ENCODE measurements at places on chromosomes 2 and 18.

GRCh38 chr2:49288113-49288705, 133.9 kb upstream of the FSHR start:
- DNase-seq: peak; percentile 26

- no peak for DNase-seq
Observed at GRCh38 chr2:164852086-164852485, 10.5 kb upstream of the COBLL1 start.

DNA sequence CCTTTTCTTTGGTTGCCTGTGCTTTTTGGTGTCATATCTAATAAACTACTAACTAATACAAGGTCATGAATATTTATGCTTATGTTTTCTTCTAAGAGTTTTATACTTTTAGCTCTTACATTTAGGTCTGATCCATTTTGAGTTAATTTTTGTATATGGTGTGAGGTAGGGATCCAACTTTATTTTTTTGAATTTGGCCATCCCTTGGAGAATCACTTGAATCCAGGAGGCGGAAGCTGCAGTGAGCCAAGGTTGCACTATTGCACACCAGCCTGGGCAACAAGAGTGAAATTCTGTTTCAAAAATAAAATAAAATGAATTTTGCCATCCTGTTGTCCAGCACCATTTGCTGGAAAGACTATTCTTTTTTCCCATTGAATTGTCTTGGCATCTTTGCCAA, 8.6 kb upstream of the HPCAL1 start:
- no peak for DNase-seq

GRCh38 chr18:47118981-47119380, 31.3 kb downstream of the HDHD2 start:
- DNase-seq: no peak

- no peak for DNase-seq
Observed at GRCh38 chr2:235654103-235654813, 160.4 kb downstream of the AGAP1 start.

GRCh38 chr2:205495819-205496218, 186.5 kb upstream of the NRP2 start:
- DNase-seq: no peak

DNA sequence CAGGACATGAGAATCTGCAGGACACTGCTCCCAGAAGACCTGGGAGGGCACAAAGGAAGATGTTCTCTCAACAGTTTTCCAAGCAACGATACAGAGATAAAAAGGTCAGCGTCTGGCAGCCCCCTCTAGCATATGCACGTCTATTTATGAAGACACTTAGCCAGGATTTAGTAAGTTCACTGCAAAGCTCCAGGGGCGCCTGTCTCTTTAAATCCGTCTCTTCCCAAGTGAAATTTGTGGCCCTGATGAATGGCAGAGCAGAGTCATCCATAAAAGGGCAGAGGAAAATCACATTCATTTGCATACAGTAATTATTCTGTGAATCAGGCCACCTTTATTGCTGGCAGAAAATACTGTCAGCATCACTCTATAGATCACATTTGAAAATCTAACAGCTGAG, 390.9 kb upstream of the SMIM21 start:
- no peak for DNase-seq

All from NCI-H446 treated with DMSO at 0.1 percent for 48 hours (cell line).